Smooth muscle cell of the umbilical artery (primary cell): ENCODE measurements at places on chromosomes 3 and 15. TPM values are rescaled to one million over a fixed set of nuclear protein-coding genes. Genes with fewer than 3 reads are reported as not detected.

The CEP19 gene
- total RNA-seq, result 2.5 and 5.0 TPM in 2 replicates

The LRRN1 gene
- total RNA-seq, result not detected in 2 replicates

The TMIE gene
- not detected in 2 replicates for total RNA-seq

The KIF7 gene
- 10.4 and 18.7 TPM in 2 replicates for total RNA-seq

The POC1A gene
- total RNA-seq, result 1.5 and 5.7 TPM in 2 replicates

The MKRN3 gene
- total RNA-seq, result under 0.01 TPM in 1 of 2 replicates, not detected in the other

The NLGN1 gene
- total RNA-seq, result 0.59 and 0.92 TPM in 2 replicates

The MESP1 gene
- under 0.01 and 0.09 TPM in 2 replicates for total RNA-seq

The TRIM69 gene
- 5.9 and 10.2 TPM in 2 replicates for total RNA-seq

The ZIC1 gene
- not detected in 2 replicates for total RNA-seq

The RTP3 gene
- not detected in 2 replicates for total RNA-seq
